Skin of body (tissue), 3 donors: ENCODE measurements at places on chromosomes 5 and 9. TPM values are rescaled to one million over a fixed set of nuclear protein-coding genes. Genes with fewer than 3 reads are reported as not detected.

DNA sequence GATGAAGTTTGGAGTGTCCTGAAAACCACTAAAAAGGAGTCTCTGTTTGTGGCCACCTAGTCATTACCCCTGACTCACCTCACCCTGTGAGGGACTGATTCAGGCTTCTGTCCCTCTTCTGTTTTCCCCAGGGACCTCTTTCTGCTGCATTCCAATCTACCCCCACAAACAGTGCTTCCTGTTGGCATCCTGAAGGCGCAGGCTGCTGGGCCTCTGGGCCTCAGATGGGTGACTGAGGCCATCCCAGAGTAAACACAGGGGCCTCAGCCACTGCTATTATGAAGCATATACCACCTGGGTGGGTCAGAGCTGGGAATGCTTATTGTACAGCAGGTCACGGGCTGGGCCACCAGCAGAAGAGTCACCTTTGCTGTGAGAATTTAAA is 20.0 kb downstream of the MORN5 start:
- DNase-seq = no peak

The RETREG1 gene
- 27.4 TPM for total RNA-seq

DNA sequence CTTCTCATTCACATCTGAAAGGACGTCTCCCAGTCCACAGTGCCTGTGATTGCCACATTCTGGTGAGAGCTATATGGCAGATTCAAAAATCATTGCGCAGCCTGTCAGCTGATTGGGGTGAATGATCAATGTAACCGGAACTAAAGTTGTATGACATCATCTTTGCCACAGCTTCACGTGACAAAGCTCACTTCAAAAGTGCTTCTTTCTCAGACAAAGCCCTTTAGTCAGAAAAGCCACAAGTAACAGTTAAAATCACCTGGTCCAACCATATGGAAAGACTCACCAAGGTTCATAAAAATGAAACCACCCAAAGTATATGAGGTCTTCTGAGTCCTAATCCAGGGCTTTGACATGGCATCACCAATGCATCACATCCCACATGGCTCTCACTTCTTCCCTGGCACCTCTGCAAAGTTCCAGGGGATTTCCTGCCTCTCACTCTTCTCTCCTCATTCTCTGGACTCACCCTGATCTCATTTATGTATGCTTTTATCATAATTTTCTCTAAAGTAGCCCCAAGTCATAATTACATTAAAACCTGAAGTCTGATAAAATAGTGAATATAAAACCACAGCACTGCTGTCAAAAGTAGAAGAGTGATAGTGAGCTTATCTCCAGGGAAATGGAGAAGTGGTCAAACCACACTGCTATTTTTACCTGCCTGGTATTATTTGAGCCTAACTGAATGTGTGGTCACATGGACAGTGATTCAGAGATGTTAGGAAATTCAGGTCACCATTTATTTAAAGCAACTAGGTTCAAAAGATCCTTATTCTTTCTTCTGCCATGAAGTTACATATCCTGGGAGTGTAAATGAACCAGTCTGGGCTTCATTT is 193.1 kb upstream of the PTGER4 start:
- no peak for DNase-seq

DNA sequence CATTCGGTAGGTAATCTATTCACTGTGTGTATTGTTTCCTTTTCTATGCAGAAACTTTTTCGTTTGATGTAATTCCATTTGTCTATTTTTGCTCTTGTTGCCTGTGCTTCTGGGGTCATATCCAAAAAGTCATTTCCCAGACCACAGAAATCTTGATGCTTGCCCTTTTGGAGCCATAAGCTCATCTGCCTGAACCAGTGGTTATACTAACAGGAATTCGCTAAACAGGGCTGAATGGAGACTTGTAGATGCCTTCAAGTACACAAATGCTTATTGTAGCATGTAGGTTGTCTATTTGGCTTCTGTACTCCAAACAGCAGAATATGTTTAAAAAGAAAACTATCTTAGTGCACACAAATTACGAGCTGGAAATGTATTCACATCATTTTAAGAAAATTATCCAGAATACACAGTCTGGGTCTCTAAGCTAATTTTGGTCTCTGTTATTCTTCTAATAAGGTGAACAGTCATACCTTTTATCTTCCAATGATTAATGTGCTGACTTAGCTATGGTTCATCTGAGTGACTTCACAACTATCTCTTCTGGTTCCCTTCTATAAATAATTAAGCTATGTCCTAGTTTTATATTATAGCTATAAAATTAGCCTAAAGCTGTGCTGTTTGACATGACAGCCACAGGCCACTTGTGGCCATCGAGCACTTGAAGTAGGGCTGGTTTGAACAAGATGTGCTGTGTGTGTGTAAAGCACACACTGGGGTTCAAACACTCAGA is 87.6 kb downstream of the DAPK1 start:
- DNase-seq = no peak

- no peak for DNase-seq
Observed at GRCh38 chr5:177350776-177351391, 584 bp downstream of the LMAN2 start.

DNA sequence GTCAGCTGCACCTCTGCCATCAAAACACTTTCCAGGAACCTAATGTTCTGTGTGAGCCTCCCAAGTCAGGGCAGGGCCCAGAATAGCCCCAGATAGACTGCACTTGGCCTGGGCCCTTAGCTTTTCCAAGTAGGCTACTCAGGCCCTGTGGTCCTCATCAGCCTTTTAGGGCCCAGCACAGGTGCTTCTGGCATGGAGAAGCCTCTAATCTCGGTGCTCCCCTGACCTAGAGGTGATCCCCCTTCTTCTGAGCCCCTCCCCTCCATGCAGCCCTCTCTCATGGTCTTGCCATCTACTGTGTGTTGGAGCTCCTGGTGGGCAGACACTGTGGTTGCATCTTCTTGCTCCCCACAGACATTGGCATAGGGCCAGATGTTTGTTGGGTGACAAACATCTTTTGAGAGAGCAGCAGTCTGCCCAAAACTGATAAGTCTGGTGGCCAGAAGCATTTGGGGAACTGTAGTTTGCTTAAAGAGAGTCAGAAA is 28.1 kb downstream of the FRMPD1 start:
- no peak for DNase-seq

The ZNF483 gene
- total RNA-seq = 4.2 TPM

DNA sequence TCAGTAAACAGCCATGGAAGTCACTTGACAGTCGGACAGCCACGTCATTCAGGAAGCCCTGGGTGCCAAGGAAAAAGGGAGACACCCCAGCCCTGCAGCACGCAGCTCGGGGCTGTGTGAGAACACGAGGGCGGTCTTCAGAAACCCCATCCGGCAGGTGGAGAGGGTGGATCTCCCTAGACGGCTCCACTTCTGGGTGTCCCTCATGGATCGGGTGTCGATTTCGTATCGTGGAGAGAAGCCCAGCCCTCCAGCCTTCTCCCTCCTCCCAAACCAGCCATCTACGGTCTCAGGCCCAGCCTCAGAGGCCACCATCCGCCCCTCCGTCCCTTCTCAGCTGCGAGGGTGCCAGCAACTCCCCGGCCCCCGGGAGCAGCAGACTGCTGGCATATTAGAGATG is 65.5 kb upstream of the BARHL1 start:
- no peak for DNase-seq
